ENCODE measurements at places on chromosomes 13 and 19. TPM values are rescaled to one million over a fixed set of nuclear protein-coding genes. Genes with fewer than 3 reads are reported as not detected.

DNA sequence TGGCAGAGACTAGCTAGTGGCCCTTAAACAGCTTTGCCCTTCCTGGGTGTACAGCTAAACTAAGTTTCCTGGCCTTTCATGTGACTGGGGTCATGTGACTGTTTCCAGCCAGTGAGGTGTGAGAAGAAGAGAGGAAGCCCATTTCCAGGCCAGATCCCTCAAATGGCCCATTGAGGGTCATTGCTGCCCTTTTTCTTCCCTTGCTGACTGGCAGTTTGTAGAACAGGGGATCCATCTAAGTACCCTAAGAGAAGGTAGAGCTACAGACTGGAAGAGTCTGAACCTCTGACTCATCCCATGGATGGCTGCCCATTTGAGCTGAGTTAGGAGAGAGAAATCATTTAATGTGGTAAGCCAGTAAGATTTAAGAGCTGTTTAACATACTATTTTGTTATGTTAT, 2.8 kb downstream of the SWSAP1 start:
- no peak for DNase-seq

DNA sequence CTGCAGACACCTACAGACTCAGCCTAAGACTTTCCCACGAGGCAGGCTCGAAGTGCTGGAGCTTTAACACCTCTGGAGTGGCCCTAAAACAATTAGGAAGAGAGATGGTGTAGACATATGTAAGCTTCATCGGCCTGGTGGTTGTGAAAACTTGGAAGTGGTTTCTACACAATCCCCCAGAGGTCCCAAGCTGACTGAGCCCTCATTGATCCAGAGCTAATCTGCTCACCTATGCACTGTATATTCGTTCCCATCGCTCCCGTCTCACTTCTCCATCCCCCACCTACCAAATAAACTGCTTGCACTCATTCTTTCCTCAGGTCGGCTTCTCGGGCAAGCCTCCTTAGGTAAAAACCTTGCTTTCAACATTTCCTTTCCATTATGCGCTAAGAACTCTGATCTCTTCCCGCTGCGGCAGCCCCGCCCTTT, 767 bp upstream of the ZNF793 start:
- no peak for DNase-seq

- DNase-seq: no peak
Observed at GRCh38 chr19:46484656-46485055, 11.0 kb downstream of the PNMA8B start.

BCAM gene
- total RNA-seq: 280 TPM

GRCh38 chr13:77386046-77386445, 59.2 kb upstream of the MYCBP2 start:
- no peak for DNase-seq

DNA sequence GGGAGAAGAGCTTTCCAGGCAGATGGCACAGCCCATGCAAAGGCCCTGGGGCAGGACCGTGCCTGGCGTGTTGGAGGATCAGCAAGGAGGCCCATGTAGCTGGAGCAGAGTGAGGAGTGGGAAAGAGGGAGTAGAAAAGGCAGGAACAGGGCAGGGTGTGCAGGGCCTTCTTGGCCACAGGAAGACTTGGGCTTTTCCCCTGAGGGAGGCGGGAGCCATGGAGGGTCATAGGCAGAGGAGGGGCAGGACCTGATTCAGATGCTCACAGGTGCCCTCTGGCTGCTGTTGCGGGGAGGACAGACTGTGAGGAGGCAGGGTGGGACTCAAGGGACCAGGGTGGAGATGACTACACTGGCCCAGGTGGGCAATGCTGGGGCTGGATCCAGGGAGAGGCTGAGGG, 13.8 kb upstream of the PTPRS start:
- no peak for DNase-seq

DNA sequence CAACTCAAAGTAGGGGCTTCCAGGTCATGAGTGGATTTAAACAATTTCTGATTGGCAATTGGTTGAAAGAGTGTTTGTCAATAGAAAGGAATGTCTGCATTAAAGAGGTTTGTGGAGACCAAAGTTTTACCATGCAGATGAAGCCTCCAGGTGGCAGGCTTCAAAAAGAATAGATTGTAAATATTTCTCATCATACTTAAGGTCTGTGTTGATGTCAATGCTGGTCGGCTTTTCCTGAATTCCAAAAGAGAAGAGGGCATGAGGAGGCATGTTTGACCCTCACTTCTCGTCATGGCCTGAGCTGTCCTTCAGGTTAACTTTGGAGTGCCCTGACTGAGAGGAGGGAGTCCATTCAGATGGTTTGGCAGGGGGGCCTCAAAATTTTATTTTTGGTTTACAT, 125.4 kb upstream of the RFC3 start:
- DNase-seq: no peak

DNA sequence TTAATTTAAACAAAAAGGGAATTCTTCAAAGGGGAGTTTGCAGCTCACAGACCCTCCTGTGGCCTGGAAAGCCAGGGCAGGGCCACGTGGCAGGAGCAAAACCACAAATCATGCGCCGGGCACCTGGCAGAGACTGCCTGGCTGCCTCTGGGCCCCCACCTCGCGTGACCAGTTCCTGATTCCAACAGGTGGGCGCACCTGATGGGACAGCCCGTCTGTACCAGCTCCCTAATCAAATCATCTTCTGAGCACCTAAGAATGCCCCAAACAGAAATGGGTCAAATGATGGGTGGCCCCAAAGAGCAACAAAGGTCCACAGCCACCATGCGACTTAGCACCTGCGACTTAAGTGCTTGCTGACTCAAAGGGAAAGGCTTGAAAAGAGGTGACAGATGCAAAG, 9.2 kb downstream of the TMTC4 start:
- no peak for DNase-seq

B3GNT8 gene
- 31.3 TPM for total RNA-seq

ERFL gene
- 0.43 TPM for total RNA-seq

All from upper lobe of right lung (tissue), 1 donor.